Calu3 (cell line): ENCODE measurements at places on chromosomes 6 and 20. TPM values are rescaled to one million over a fixed set of nuclear protein-coding genes. Genes with fewer than 3 reads are reported as not detected.

The RBBP8NL gene
- total RNA-seq: 6.2 and 6.4 TPM in 2 replicates

The CLDN20 gene
- not detected in 2 replicates for total RNA-seq

The SNX9 gene
- total RNA-seq: 16.6 and 17.7 TPM in 2 replicates

The CST8 gene
- total RNA-seq: not detected in 2 replicates

The PDYN gene
- total RNA-seq: not detected in 2 replicates

The SIRPB2 gene
- 0.57 and 1.1 TPM in 2 replicates for total RNA-seq

The KCNK17 gene
- not detected in 2 replicates for total RNA-seq

The CD2AP gene
- total RNA-seq: 105 and 121 TPM in 2 replicates

The SHLD1 gene
- 1.3 and 1.9 TPM in 2 replicates for total RNA-seq

The FAM184A gene
- 8.2 and 8.6 TPM in 2 replicates for total RNA-seq

The TAGAP gene
- 0.17 and 0.64 TPM in 2 replicates for total RNA-seq

GRCh38 chr6:56729719-56730118 is 87.0 kb upstream of the DST start:
- H3K36me3 ChIP-seq: peaks cover 11% of the 10 kb centered on the region
- H3K4me3 ChIP-seq: no peak overlapping the region
- H3K27ac ChIP-seq: peak overlapping the region; percentile 82
- peaks cover 80% of the 10 kb centered on the region for H3K4me1 ChIP-seq

DNA sequence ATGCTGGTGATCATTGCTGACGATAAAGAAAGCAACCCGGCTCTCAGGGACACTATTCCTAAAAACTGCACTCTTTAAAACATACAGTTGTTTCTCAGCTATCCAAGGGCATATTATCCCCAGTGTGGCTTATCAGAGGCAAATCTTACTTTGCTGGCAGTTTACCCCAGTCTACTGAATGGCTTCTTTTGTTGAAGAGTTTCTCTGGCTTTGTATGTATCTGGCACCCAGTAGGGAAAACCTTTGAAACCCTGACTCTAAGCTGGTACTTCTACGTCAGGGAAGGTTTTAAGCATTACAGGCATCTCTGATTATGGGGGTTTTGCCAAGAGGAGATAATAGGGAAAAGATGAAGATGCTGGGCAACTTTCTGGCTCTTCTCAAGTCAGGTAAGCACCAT is 637.6 kb upstream of the CHD6 start:
- H3K27ac ChIP-seq: no peak overlapping the region
- DNase-seq: no peak
- H3K27me3 ChIP-seq: no peaks in the 10 kb centered on the region
- H3K4me1 ChIP-seq: no peaks in the 10 kb centered on the region
- H3K36me3 ChIP-seq: no peaks in the 10 kb centered on the region
- H3K4me3 ChIP-seq: no peak overlapping the region

DNA sequence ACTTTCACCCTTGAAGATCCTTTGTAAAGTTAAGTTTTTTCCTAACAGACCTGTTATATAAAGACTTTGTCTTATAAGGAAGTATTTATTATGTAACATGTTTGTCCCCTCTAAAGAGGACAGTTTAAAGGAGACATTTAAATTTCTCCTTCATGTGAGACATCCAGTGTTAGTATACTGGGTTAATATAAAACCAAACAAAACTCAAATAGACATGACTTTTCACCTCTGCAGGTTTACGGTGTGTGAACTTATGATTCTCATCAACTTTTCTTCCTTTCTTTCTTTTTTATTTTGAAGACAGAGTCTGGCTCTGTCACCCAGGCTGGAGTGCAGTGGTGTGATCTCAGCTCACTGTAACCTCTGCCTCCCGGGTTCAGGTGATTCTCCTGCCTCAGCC is 17.4 kb upstream of the MPC1 start:
- no peak for DNase-seq
- H3K4me3 ChIP-seq: no peak overlapping the region
- H3K36me3 ChIP-seq: peaks cover 6% of the 10 kb centered on the region
- H3K27ac ChIP-seq: no peak overlapping the region
- H3K4me1 ChIP-seq: no peaks in the 10 kb centered on the region
- peaks cover 21% of the 10 kb centered on the region for H3K27me3 ChIP-seq

GRCh38 chr6:35128496-35128895 is 12.6 kb downstream of the TCP11 start:
- no peak overlapping the region for H3K4me3 ChIP-seq
- H3K36me3 ChIP-seq: no peaks in the 10 kb centered on the region
- no peak overlapping the region for H3K27ac ChIP-seq

- H3K27me3 ChIP-seq: no peaks in the 10 kb centered on the region
- H3K4me1 ChIP-seq: peaks cover 32% of the 10 kb centered on the region
- H3K27ac ChIP-seq: peak overlapping the region; percentile 50
- DNase-seq: peak; percentile 37
These were observed 93.6 kb downstream of the GJA10 start for GRCh38 chr6:89987830-89988229.

DNA sequence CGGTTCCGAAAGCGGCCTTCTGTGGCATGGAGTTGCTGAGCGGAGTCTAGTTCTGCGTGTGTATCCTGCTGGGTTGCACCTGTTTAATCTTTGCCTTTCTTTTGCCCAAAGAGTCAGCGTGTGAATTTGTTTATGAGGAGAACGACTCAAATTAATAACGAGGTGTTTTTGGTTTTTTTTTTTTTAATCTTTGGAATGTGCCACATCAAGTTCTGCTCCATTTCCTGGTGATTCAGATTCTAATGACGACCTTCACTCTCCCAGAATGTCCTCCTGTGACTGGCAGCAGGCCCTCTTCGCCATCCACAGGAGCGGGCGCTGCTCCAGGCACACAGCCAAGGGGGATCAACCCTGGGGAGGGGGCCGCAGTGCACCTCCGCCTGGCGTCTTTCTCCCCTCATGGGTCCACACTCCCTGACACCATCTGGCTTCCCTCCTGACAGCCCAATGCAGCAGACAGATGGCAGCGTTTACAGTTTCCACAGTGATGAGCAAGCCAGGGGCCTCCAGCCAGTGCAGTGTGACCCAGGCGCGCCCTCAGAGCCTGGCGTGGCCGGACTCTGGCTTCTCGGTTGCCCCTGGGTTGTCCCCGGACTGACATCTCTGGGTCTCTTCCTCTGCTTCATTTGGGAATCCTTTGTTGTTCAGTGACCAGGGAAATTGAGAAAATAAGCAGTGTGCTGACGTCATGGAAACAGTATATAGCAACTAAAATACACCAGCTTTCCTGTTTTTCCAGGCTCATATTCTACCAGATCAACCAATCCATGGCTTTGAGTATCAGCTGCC is 27.5 kb upstream of the AFDN start:
- peaks cover 15% of the 10 kb centered on the region for H3K4me1 ChIP-seq
- H3K4me3 ChIP-seq: peak overlapping the region; percentile 11
- peak; percentile 28 for DNase-seq
- peaks cover 15% of the 10 kb centered on the region for H3K36me3 ChIP-seq

- peaks cover 23% of the 10 kb centered on the region for H3K4me1 ChIP-seq
- peak; percentile 46 for DNase-seq
- H3K27me3 ChIP-seq: no peaks in the 10 kb centered on the region
- no peaks in the 10 kb centered on the region for H3K36me3 ChIP-seq
- H3K4me3 ChIP-seq: no peak overlapping the region
These were observed 285.2 kb downstream of the FOXC1 start for GRCh38 chr6:1894954-1895353.

GRCh38 chr6:168078175-168078942 is 653 bp downstream of the FRMD1 start:
- no peak overlapping the region for H3K4me3 ChIP-seq
- H3K27ac ChIP-seq: no peak overlapping the region
- H3K4me1 ChIP-seq: no peaks in the 10 kb centered on the region
- peaks cover 71% of the 10 kb centered on the region for H3K27me3 ChIP-seq
- no peaks in the 10 kb centered on the region for H3K36me3 ChIP-seq

- H3K36me3 ChIP-seq: peaks cover 11% of the 10 kb centered on the region
- H3K27me3 ChIP-seq: no peaks in the 10 kb centered on the region
- peaks cover 24% of the 10 kb centered on the region for H3K4me1 ChIP-seq
These were observed 287.7 kb upstream of the STXBP5 start for GRCh38 chr6:146916435-146917025.

DNA sequence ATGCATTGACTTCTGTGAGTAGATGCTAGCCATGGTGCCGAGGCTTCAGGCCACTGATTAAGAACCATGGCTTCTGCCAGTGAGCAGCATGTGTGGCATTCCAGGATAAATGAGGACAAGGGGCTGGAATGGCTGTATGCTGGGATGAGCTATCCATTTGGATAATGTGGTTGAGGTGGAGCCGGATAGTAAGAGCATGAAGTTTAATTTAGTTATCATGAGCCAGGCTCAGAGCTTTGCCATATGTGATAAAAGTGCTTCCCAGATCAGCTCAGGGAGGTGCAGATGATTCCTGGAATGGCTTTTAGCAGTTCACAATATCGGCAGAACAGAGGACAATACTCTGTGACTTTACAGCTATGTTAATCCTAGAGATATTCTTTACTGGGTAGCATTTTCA is 34.6 kb upstream of the RNF8 start:
- H3K4me3 ChIP-seq: no peak overlapping the region
- no peak for DNase-seq
- H3K27me3 ChIP-seq: no peaks in the 10 kb centered on the region
- no peak overlapping the region for H3K27ac ChIP-seq
- peaks cover 25% of the 10 kb centered on the region for H3K4me1 ChIP-seq

GRCh38 chr6:13099771-13100170 is 228.6 kb downstream of the TBC1D7 start:
- H3K27me3 ChIP-seq: peaks cover 21% of the 10 kb centered on the region
- no peaks in the 10 kb centered on the region for H3K4me1 ChIP-seq
- no peak overlapping the region for H3K4me3 ChIP-seq

GRCh38 chr6:107124934-107125348 is 9.6 kb upstream of the BEND3 start:
- H3K36me3 ChIP-seq: no peaks in the 10 kb centered on the region
- no peak overlapping the region for H3K4me3 ChIP-seq
- H3K27ac ChIP-seq: no peak overlapping the region
- no peaks in the 10 kb centered on the region for H3K27me3 ChIP-seq
- no peak for DNase-seq

GRCh38 chr6:102619585-102619984 is 1226.1 kb downstream of the GRIK2 start:
- no peaks in the 10 kb centered on the region for H3K4me1 ChIP-seq
- no peak for DNase-seq
- H3K36me3 ChIP-seq: no peaks in the 10 kb centered on the region

DNA sequence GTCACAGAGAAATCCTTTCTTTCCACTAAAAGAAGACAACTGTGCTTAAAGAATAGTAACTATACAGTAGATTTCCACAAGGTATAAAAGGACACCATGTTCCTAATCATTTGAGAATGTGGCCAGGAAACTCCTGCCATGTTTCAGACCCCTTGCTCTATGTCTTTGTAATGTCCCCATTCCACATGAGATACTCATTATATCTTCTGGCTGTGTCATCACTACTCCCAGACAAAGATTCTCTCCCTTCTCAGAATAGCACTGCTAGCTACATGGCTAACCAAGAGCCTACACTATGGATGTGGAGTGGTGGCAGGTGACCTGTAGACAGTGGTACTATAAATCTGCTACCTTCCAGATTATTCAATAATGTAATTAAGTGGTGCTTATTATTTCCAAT is 218.1 kb upstream of the MCHR2 start:
- H3K36me3 ChIP-seq: no peaks in the 10 kb centered on the region
- no peak overlapping the region for H3K27ac ChIP-seq
- H3K27me3 ChIP-seq: no peaks in the 10 kb centered on the region
- H3K4me1 ChIP-seq: no peaks in the 10 kb centered on the region
- H3K4me3 ChIP-seq: no peak overlapping the region
- no peak for DNase-seq

DNA sequence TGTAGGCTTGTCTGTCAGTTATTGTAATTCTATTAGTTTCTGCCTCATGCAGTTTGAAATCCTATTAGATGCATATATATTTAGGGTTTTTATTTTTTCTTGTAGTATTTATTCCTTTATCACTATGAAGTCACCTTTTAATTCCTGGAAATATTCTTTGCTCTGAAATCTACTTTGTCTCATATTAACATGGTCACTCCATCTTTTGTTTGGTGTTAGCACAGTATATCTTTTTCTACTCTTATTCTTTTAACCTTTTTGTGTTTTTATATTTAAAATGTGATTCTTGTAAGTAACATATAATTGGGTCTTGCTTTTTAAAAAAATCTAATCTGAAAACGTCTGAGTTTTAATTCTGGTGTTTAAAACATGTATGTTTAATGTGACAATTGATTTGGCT is 121.6 kb downstream of the GJA10 start:
- H3K36me3 ChIP-seq: no peaks in the 10 kb centered on the region
- no peak overlapping the region for H3K27ac ChIP-seq
- no peak overlapping the region for H3K4me3 ChIP-seq
- H3K4me1 ChIP-seq: no peaks in the 10 kb centered on the region

GRCh38 chr6:93749191-93749590 is 329.8 kb upstream of the EPHA7 start:
- H3K4me3 ChIP-seq: no peak overlapping the region
- H3K36me3 ChIP-seq: no peaks in the 10 kb centered on the region
- H3K27ac ChIP-seq: no peak overlapping the region

GRCh38 chr6:43493230-43493629 is 15.9 kb downstream of the TJAP1 start:
- no peak overlapping the region for H3K27ac ChIP-seq
- no peak overlapping the region for H3K4me3 ChIP-seq
- peaks cover 42% of the 10 kb centered on the region for H3K4me1 ChIP-seq
- no peak for DNase-seq

DNA sequence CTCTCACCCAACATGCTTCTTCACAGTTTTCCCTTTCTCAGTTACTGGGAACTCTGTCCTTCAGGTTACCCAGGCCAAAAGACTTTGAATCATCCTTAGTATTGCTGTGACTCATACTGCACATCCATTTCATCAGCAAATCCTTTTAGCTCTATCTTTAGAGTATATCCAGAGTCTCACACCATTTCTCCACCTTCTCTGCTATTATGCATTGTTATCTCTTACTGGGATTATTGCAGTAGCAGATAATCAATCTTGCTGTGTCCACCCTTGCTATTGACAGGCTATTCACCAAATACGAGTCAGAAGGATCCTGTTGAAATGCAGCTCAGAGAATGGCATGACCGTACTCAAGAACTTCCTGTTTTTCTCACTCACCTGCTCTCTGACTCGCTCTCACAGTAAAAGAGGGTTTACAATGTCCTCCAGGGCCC is 57.3 kb downstream of the BCKDHB start:
- no peak overlapping the region for H3K27ac ChIP-seq
- no peak overlapping the region for H3K4me3 ChIP-seq
- no peaks in the 10 kb centered on the region for H3K36me3 ChIP-seq
- peak; percentile 2 for DNase-seq

DNA sequence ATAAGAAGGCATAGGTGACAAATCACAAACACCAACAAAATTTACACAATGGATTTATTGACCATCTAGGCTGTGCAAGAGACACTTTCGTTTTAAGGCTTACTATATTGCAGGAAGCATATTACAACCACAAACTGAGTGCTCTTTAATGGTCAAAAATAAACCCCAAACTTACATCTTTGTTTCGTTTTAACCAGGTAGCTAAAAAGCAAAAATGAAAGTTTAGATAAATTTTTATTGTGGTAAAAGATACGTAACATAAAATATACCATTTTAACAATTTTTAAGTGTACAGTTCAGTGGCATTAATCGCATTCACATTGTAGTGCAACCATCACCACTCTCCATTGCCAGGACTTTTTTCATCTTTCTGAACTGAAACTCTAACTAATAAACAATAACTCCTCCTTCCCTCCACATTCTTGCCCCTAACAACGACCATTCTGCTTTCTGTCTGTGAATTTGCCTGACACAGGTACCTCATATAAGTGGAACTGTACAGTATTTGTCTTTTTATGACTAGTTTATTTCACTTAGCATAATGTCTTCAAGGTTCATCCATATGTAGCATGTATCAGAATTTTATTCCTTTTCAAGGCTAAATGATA is 32.3 kb upstream of the DUSP22 start:
- DNase-seq: no peak
- H3K36me3 ChIP-seq: no peaks in the 10 kb centered on the region
- no peak overlapping the region for H3K27ac ChIP-seq
- no peak overlapping the region for H3K4me3 ChIP-seq
- H3K27me3 ChIP-seq: no peaks in the 10 kb centered on the region
- no peaks in the 10 kb centered on the region for H3K4me1 ChIP-seq

- H3K36me3 ChIP-seq: no peaks in the 10 kb centered on the region
- no peak overlapping the region for H3K4me3 ChIP-seq
- no peaks in the 10 kb centered on the region for H3K27me3 ChIP-seq
These were observed 211.7 kb upstream of the CST7 start for GRCh38 chr20:24737212-24737850.
